ENCODE measurements at places on chromosomes 3 and 15. TPM values are rescaled to one million over a fixed set of nuclear protein-coding genes. Genes with fewer than 3 reads are reported as not detected.

The LINGO1 gene
- 3.9 TPM for total RNA-seq

The LEKR1 gene
- total RNA-seq, result 1.6 TPM

GRCh38 chr3:101202640-101203039 lies 117.7 kb downstream of the IMPG2 start:
- H3K27me3 ChIP-seq, result no peaks in the 10 kb centered on the region
- H3K4me1 ChIP-seq, result no peaks in the 10 kb centered on the region
- H3K36me3 ChIP-seq, result no peaks in the 10 kb centered on the region
- H3K4me3 ChIP-seq, result no peak overlapping the region
- H3K27ac ChIP-seq, result no peak overlapping the region
- DNase-seq, result no peak

GRCh38 chr3:41288785-41289184 lies 89.5 kb downstream of the CTNNB1 start:
- H3K4me3 ChIP-seq, result no peak overlapping the region
- H3K27ac ChIP-seq, result no peak overlapping the region
- no peaks in the 10 kb centered on the region for H3K27me3 ChIP-seq
- no peak for DNase-seq
